ENCODE measurements at places on chromosomes 2 and 18.

DNA sequence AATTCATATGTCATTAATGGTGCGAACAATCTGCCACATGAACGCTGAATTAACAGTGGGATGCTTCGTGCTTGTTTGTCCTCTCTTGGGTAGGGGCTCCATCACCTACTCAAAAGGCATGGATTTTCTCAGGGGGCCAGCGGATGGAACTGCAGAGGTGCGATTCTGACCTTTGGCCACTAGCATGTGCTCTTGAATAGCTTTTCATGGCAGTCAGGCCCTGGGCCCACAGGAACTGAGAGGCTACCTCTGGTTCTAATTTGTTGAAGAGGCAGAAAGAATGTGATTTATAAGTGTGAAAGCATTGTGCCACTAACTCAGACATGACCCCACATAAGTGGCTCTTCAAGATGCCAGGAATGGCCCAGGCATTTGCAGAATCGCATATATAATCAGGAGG lies 283.2 kb downstream of the INSIG2 start:
- peak; percentile 51 for DNase-seq

- DNase-seq, result no peak
These were observed 215.8 kb upstream of the ACVR2A start for GRCh38 chr2:147628971-147629421.

DNA sequence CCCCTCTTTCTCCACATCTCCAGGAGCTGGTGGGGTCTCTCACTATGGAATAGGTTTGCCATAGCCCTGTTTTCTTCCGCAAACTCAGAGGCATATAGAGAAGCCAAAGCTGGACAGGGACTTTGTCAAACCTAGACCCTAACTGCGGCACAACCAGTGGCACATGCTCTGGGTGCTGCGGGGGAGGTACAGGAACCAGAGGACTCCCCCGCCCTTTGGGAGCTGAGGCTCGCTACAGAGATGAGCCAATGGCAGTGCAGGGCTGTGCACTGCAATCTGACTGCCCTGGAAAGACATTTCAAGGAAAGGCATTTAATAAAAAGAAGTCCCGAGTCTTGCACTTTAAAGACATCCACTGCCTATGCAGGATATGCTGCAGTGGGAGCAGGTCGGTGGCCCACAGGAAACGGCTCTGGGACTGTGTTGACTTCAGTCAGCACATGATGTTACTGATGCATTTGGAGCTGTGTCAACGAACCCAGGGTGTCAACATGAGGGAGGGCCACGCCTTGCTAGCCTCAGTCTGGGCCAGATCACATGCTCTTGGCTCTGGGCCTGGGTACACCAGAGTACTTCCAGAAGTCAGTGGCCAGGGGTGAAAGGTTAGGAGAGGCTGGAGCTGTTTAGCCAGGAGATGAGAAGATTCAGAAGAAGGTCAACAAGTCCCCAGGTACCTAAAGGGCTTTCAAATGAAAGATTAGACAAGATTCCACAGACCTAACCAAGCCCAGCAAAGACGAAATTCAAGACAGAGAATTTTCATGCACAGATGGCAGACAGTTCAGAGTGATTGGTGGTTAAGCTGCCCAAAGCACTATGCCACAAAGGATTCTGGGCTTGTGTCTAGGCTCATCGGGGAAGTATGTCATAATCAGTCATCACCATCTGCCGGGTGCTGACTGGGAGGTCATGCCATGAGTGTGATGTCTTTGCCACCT lies 8.2 kb downstream of the SLC35F6 start:
- no peak for DNase-seq

DNA sequence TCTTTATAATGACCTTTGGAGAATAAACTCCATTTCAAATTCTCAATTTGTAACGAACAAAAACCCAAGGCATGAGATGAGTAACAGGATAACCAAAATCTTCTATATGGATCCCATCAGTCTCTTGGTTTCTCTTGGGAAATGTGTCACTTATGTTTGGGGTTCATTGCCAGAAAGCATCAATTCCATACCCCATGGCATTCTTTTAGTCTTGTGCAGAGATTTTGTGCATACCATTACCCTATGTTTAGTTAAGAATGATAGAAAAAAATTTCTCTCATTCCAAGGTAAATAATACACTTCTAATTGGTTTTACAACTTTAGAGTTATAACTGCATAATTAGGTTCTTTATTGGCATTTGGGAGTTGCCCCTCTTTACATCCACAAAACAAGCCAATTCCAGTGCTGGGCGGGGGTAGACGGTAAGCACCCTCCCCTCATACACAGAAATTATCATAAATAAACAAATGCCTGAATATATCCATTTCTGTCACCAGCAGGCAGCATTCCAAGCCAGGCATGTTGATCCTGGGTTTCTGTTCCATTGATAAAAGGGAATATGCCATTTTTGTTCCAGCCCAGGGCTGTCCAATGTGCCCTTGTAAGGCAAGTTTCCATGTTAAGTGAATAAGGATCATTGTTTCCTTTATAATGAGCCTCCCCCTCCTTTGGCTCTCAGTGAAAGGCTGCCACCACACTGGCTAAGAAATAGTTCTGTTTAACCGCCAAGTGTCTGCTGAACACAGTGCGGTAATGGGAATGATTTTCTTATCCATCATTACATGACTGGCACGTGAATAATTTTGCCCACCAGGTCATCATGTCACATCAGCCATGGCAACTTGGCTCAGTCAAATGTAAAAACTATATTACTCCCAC lies 680.1 kb upstream of the ZEB2 start:
- no peak for DNase-seq

GRCh38 chr2:178119179-178119922 lies 7.1 kb downstream of the RBM45 start:
- no peak for DNase-seq

GRCh38 chr2:127515383-127515915 lies 10.8 kb downstream of the IWS1 start:
- DNase-seq, result no peak

DNA sequence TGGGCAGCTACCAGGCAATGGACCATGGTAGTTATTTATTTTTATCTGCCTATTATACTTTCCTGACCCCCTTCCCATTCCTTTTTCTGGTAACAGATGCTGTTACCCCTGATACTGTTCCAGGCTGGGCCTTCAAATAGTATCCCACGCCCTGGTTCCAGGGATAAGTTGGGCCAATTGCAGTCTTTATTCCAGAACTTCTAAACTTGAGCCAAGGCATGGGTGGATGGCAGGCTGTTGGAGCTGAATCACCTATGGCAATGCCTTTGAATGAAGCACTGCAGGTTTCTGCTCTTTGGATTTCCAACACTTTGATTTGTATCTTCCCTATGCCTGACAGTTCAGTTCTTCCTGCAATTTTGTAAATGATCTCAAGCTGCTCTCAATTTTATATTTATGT lies 99.2 kb upstream of the LHCGR start:
- no peak for DNase-seq

- no peak for DNase-seq
These were observed 187.4 kb upstream of the SOX11 start for GRCh38 chr2:5504756-5505155.

DNA sequence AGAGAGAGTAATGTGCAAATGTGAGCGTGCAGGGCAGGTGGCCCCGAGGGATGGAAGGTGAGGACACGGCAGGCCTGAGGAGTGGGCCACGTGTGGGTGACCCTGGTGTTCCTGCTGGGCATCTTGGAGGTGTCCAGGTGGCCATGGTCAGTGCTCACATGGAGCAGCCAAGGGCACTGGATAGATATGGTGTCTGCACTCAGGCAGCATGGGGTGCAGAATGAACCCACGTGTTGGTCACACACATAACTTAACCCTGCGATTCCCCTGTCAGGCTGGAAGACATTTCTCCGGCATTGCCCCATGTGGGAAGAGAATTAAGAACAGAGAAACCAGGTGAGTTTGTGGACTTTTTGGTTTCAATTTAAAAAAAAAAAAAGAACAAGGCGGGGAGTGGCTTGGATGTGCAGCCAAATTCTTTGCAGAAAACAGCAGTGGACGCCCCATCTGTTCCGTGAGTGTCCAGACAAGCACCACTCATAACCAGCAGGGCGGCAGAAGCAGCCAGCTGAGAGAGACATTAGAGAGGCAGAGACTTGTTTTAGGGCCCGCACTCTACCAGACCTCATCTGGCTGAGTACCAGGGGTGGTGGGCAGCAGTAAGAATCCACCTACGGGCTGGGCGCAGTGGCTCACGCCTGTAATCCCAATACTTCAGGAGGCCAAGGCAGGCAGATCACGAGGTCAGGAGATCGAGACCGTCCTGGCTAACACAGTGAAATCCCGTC lies 249.8 kb downstream of the ACKR3 start:
- no peak for DNase-seq
